Stimulated activated CD4-positive, alpha-beta T cell treated with anti-CD3 and anti-CD28 coated beads, Interleukin-2, amount 100 ng/mL, for 24 hours (primary cell): ENCODE measurements at places on chromosomes 2 and 18.

DNA sequence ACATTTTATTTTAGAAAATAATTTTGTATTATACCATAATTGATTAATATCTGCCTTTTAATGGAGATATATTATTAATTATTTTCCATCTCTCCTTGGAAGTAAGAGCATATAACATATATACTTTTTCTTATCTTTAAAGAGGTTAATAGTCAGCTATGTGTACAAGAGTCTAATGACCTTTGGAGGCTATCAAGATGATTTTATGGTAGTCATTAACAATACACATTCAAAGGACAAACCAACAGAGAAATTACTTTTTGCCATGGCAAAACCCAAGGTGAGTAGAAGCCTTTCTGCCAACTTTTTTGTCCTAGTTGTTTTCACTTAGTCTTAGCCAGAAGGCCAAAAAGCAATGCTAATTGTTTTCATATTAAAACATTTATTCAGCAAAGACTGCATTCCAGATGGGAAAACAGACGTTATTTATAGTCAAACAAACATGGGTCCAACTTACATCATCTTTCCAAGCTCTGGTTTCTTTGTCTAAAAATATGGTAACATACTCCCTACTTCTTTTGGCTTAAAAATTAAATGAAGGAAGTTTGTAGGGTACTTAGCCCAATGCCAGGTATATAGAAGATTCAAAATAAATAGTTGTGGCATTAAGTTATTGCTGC, 9.6 kb upstream of the DYNC2LI1 start:
- no peak for DNase-seq

GRCh38 chr2:241736111-241736510, 1.7 kb downstream of the D2HGDH start:
- no peak for DNase-seq

- DNase-seq = no peak
Measured at GRCh38 chr2:195419033-195419432, 238.0 kb upstream of the SLC39A10 start.

- no peak for DNase-seq
Measured at GRCh38 chr2:138901530-138901929, 121.3 kb upstream of the NXPH2 start.

DNA sequence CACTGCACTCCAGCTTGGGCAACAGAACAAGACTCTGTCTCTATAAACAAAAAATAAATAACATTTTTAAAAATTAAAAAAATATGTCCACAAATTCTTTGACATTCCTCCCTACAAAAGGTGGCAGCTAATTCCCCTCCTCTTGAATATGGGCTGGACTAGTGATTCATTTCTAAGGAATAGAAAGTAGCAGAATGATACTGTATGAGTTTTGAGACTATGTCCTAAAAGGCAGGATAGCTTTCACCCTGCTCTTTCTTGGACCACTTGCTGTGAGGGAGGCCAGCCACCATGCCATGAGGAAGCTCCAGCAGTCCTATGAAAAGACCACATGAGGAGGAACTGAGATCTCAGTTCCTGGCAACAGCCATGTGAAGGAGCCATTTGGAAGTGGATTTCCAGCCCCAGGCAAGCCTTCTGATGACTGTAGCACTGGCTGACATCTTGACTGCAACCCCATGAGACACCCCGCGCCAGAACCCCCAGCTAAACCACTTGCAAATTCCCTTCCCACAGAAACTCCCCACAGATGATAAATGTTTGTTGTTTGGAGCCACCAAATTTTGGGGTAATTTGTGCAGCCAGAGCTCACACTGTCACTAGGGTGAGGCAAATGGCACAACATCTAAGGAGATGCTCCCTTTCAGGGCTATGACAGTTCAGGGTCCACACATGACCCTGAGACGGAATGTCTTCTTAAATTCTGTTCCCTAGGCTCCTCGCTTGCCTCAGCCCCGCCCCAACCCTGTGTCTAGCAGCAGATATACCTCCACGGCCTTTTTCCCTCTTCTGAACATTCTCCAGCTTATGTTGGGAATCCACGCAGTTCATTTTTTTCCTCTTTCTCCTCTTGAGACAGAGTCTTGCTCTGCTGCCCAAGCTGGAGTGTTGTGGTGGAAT, 17.1 kb upstream of the ATOH8 start:
- DNase-seq = no peak

DNA sequence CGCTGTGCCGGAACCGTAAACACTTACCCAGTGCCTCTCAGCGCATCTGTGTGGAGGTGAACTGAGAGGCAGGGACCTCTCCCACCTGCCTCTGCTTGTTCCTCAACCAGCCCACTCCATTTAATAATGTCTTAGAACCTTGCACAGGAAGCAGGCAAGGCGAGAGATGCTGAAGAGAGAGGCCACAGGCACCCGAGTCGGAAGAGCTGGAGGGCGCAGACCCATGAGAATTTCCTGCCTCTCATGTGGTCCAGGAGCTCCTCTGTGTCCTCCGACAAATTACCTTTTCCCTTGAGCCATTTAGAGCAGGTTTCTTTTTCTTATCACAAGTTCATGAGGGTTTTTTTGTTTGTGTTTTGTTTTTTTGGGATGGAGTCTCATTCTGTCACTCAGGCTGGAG, 4.9 kb upstream of the RFX8 start:
- DNase-seq = no peak

GRCh38 chr2:38203446-38203810, 127.5 kb upstream of the CYP1B1 start:
- DNase-seq = no peak

GRCh38 chr18:59697236-59697932, at the start of gene CCBE1:
CCBE1 (minus strand) TSS chr18:59697423.
- DNase-seq = peak; percentile 31

GRCh38 chr2:54977149-54977548, 73.1 kb downstream of the RTN4 start:
- no peak for DNase-seq

- no peak for DNase-seq
Measured at GRCh38 chr18:42619771-42620170, 495.7 kb downstream of the RIT2 start.
